ENCODE measurements at places on chromosomes 3 and 15.
A peak's percentile ranks its signal among the peaks of the same experiment; 100 is the strongest.

DNA sequence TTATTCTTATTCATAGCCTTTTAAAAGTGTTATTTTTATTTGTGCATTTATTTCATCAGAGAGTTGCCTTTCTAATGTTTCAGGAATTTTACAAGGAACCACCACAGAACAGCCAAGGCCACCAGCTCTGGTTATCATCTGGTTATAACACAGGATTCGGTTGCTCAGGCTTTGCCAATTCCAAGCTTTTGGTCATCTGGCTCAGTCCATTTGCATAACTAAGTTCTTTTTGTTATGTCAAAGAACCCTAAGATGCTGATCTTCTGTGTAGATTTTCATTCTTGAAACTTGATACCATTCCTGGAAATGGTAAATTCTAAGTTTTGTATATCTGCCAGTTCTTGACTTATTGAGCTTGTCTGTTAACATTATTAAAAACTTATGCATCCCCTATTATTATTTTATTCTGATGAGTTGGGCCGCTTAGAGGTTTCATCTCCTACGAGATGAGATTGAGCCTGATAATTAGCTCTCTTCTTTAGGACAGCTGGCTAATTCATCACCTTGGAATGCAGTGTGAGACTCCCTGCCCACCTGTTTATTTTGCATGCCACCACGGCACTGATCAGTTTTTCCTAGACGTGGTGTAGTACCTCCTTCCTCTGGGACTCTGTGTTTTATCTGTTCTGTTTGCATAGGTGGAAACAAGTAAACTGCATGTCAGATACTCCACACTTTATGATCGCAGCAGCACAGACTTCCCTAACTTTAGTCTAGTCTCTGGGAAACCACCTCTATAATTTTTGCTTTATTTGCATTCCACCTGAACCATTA, 264.8 kb downstream of the SLCO3A1 start:
- DNase-seq = no peak

DNA sequence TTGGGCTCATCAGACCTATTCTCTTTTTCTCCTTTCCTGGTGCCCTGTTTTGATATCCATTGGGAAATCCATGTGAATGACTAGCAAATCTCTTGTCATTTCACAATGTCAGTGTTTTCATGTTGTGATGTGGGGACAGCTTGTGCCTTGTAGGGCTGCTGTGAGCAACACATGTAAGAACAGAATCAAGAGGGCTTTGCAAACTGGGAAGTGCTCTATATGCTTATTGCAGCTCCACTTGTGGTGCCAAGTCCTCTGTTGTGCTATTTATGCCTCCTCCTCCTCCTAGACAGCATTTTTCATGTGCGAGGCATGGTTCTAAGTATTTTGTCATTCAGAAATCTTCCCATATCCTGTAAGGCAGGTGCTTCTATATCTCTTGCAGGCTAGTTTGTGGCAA, 56.4 kb downstream of the ZNF621 start:
- DNase-seq = no peak

GRCh38 chr3:67655364-67656121, 1.1 kb upstream of the SUCLG2 start:
- DNase-seq = no peak

- no peak for DNase-seq
These were observed 20.5 kb downstream of the CYP8B1 start for GRCh38 chr3:42855219-42855546.

DNA sequence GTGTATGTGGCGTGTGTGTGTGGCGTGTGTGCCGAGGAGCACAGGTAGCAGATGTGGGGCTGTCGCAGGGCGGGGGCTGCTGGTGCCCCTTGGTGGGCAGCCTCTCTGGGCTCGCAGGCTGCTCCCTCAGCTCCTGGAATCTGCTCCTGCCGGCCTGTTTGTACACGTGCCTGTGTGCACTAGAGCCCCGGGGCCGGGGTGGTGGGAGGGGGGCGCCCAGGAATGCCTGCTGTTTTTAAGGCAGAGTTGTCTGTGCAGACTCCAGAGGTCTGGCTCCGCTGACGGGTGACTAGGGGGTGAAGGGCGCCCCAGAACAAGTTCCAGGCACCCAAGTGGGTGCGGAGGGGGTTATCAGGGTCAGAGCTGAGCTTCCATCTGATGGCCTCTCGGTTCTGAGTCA, 112.2 kb downstream of the FBLN2 start:
- no peak for DNase-seq

DNA sequence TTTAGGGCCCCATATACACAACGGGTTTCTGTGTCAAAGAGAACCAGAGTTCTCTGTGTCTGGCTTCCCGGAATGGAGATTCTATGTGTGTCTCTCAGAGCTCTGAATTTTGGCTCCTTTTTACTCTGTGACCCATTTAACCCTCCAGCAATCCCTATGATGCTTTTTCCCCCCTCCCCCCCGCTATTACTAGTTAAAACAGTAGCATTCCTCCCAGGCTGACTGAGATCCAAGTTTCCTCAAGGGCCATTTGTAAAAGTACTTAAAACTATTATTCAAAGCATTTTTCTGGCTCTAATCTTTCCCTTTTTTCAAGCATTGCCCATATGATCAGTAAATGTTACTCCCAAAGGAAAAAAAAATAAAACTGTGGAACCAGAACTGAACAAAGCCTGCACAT, 6.6 kb upstream of the STAC start:
- no peak for DNase-seq

DNA sequence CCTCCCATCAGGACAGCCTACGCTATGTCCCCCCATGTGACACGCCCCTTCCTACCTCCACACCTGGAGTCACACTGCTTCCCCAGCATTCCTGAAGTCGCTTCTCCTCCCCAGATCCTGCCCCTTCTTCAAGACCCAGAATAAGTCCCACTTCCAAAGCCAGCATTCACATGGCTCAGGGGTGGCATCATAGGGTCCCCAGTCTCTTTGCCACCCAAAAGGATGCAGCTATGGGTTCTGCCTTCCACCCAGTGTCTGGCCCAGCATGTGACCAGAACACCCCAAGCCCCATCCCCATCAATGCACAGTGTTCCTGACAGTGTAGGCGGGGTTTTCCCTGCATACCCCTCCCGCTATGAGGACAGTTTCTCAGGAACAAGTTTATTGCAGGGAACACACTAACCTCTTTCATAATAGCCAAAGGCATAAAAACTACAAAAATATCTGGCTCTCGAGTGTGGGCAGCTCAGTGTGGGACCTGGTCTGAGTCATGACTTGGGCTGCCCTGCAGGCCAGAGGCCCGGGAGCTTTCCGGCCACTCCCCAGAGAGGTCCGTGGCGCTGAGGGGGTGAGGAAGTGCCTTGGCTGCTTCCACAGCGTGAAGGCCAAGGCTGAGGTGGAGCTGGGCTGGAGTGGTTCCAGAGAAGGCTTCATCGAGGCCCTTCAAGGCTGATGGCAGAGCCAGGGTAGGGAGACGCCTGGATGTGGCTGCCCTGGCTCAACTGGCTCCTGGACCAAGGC, 5.8 kb downstream of the ISLR start:
- DNase-seq = peak; percentile 90

- no peak for DNase-seq
These were observed 195.8 kb upstream of the COL8A1 start for GRCh38 chr3:99442599-99442998.

DNA sequence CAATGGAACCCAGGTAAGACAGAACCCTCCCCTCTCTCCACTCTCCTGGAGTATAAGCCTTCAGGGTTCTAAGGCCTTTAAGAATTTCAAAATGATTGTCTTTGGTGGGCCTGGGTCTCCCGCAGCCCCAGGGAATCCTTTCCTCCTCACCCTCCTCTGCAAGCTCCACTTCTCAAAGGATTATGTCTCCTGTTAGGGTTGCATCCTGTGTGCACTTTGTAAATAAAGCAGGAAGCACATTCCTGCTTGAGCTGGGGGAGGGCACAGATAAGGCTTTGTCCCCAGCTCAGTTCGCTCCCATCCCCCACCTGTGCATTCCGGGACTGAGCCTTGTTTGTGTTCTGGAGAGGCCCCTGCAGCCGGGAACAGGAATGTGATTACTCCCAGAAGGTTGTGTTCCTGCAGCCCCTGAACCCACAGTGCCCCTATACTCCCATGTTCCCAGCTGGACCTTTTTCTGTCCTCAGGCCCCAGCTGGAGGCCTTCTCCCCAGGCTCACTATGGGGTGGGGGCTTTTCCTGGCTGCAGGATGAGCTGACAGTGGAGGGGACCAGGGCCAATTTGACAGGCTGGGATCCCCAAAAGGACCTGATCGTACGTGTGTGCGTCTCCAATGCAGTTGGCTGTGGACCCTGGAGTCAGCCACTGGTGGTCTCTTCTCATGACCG, 9.5 kb downstream of the TYRO3 start:
- peak; percentile 37 for DNase-seq

GRCh38 chr15:33910741-33911140, 57.6 kb upstream of the CHRM5 start:
- peak; percentile 47 for DNase-seq

DNA sequence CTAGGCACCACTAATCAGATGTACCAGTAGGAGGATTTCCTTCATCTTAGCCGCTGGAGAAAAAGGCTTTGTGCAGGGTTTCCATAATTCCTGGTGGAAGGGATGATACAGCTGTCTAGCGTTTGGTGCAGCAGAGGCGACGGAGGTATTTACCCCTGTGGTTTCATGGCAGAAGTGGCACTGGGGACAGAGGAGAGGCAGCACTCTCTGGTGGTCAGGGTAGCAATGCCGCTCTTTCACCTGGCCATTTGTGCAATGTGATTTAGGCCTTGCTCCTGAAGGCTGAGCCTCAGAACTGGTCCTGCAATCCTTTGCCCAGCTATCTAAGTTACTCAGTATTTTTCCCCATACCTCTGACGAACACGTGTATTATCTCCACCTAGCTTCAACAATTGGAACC, 47.1 kb upstream of the BNIP2 start:
- DNase-seq = no peak

DNA sequence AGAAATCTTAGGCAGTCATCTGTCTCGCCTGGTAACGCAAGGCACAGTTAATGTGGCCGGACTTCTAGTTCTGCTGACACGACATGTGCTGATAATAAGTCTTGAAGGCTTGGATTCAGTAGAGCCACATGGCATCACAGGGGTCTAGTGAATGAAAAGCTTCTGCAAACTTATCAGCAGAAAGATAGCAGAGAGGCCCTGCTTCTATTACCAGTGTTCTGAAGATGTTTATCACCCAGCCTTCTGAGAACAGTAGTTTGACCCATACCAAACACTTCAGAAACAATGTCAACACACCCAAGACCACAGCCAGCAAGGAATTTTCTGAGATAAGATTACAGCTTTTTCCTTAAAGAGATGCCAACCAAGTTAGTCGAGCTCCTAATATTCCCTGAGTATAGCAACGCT, 102.7 kb upstream of the UMPS start:
- peak; percentile 42 for DNase-seq

DNA sequence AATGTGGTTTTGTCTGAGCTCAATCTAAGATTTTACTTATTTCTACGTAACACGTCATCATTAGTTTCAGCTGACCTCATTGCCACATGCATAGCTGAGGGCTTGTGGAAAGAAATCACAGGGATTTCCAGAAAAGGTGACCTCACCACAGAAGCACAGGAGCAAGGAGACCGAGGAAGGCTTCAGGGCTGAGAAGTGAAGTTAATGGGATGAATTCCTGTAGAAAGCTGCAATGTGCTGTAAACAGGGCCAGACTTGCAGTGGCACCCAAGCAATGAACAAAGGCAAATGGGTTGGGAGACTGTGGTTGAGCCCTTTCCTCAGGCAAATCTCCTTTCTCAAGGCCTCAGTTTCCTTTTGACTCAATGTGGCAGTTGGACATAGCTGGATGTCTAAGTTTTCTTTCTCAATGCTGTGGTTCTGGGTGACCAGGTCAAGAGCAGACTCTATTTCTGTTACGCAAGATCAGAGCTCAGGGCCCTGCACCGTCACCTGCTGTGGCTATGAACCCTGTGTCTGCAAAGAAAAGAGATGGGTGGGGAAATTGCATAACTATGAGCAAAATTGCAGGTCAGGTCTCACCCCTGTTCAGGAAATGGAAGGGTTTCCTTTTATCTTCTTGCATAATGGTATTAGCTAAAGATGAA, 252.2 kb upstream of the TBL1XR1 start:
- no peak for DNase-seq

- peak; percentile 11 for DNase-seq
These were observed 235.0 kb upstream of the KBTBD8 start for GRCh38 chr3:66762916-66763693.

DNA sequence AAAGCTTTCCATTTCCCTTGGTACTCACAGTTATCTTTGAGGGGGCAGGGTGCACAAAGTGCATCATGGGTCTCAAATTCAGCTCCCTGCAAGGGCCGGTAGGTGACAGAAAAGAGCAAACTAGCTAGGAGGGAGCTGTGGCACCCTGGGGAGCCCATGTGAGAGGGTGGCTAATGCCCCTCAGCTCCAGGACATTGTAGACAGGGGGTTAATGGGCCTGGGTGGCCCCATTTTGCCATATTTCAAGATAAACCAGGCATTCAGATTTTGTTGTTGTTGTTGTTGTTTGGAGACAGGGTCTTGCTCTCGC, 3.7 kb upstream of the SLC6A6 start:
- DNase-seq = no peak

Data from fibroblast of skin of scalp (primary cell).